Peyer's patch (tissue), 4 donors: ENCODE measurements at places on chromosomes 16 and 17.

DNA sequence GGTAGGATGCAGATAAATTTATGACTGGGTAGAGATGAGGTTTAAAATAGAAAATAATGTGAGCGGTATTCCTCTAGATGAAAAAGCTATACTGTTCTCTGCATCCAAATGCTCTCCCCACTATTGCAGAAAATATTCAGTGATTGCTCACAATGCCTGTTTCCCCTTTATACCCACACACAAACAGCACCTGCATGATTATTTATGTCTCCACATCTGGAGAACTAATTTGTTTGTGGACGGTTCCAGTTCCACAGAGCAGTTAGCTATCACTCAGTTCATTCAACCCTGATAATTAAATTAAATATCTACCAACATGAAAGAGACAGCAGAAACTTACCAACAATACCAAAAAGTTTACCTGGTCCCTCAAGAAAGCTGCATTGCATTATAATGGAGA, 800.0 kb downstream of the CDH11 start:
- no peak for DNase-seq

GRCh38 chr17:74806334-74806733, 30.2 kb upstream of the NAT9 start:
- no peak for DNase-seq

- no peak for DNase-seq
Measured at GRCh38 chr16:77581706-77582105, 140.6 kb upstream of the NUDT7 start.

DNA sequence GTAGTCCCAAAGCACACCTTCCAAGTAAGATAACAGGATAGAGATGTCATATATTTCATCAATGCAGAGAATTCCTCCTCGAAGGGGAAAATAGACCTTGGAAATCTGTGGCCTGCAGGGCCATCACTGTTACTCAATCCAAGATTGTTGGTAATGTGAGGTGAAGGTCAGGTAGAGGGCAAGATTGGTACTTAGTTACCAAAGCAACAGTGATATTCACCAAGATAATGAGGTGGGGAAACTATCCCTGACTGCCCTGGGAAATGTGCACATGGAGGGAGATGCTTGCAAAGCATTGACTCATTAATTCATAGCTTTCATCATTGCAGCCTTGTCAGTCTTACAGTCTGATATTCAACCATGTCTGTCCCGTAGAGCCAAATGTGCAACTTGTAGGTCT, 234.1 kb upstream of the MON1B start:
- no peak for DNase-seq

GRCh38 chr17:76492989-76493501, 8.2 kb downstream of the RHBDF2 start:
- DNase-seq, result no peak

DNA sequence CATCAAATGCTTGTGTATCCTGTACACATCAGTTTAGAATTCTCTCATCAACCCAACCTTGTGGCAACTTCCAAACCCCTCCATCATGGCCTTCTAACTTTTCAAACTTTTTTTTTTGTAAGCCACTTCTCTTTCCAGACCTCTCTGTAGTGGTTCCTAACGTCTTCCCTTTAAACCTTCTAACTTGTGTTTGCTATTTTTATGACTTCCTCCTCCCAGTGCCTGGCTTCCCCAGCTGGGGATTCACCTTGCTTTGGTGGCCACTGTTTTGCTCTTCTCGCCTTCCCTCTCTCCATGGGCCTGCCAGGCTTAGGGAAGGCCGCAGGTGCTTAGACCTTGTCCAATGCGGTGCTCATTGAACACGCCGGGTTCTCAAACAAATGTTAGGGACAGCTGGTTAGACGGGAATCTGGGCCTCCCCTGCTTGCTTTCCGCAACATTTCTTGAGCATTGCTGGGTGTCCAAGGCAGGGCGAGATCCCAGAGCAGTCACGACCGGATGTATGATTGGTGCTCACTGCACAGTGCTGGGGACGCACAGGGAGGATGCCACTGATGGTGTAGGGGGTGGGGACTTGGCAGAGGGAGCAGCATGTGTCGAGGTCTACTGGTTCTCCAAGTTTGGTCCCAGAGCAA, 1.1 kb upstream of the XYLT2 start:
- peak; percentile 45 for DNase-seq

DNA sequence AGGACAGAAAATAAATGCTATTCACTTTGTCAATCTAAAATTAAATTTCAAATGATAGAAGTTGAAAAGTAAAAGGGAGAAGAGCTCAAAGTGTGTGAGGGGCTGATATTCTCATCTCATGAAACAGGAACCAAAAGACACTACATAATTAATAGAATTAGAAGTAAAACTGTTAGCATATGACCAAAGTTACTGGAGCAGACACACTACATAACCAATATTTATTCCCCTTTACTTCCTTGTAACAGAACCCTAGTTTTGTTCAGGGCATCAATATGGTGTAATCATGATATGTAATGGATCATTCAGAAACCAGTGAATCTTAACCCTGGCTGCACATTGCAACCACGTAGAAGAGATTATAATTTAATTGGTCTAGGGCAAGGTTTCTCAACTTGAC, 109.5 kb upstream of the SIAH1 start:
- DNase-seq, result no peak

DNA sequence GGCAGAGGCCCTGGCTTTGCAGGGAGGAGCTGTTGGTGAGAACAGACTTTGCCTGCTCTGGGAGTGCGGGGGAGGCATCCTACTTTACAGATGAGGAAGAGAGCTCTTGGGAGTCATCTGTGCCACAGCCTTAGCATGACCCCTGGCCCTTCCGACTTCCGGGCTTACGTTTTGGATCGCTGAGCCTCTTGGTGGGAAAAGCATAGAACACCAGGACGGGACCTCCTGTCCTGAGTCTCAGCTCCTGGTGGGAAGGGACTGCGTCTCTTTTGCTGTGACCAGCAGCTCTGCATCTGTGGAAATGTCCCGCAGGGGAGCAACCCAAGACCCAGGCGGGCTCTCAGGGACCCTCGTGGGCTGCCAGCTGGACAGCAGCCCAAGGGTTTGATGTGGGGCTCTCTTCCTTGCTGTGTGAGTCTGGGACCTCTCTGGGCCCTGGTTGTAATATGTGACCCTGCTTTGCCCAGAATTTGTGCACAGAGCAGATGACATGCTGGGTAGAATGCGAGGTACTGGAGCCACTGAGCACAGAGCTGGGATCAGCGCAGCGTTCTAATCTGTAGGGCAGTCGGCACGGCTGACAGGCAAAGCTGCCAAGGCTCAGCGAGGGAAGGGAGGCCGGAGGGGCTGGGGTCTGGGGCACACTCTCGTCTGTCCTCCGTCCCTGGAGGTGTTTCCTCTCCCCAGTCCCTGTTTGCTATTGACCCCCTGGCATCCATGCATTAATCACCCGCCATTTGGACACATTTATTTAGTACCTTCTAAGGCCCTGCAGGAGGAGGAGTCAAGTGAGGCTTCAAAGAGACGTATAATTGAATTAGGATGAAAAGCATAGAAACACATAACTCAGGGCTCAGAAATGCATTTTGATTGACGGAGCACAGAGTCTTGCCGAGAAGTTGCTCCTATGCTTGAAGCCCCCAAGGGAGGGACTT, 64.0 kb downstream of the NT5M start:
- no peak for DNase-seq

DNA sequence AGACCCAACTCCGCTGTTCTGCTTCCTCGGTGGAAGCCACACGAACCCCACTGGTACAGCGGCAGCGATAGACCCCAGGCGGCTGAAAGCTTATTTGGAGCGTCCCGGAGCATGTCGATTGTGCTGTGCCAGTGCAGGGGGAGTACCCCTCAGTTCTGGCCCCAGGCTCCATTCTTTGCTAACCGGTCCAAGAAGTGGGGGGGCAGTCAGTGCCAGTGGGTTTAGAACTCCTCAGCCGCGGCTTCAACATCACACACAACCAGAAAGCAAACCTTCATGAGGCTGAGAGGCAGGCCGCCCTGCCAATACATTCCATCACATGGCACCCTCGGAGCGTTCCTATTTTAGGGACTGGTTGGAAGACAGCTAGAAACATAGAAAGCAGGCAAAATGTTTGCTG, 1.7 kb upstream of the MNT start:
- DNase-seq, result no peak

- DNase-seq, result peak; percentile 39
Measured at GRCh38 chr17:40532520-40533253, 31.3 kb upstream of the TNS4 start.

GRCh38 chr17:61587807-61588660, 3.0 kb downstream of the NACA2 start:
- DNase-seq, result no peak

DNA sequence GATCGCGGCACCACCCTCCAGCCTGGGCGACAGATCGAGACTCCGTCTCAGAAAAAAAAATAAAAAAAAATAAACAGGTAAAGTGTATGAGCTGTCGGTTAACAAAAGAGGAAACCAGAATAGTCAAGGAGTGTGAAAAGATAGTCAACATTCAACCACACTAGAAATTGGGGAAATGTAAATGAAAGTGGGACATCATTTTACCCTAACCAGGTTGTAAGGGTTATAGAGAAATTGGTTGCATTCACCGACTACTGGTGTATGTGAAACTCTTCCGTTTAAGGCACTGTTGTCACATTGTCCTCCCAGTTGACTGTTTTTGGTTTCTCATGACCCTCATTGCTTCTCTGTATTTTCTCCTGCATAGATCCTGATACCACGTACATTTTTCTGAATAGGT, 62.8 kb downstream of the RABEP1 start:
- DNase-seq, result no peak

DNA sequence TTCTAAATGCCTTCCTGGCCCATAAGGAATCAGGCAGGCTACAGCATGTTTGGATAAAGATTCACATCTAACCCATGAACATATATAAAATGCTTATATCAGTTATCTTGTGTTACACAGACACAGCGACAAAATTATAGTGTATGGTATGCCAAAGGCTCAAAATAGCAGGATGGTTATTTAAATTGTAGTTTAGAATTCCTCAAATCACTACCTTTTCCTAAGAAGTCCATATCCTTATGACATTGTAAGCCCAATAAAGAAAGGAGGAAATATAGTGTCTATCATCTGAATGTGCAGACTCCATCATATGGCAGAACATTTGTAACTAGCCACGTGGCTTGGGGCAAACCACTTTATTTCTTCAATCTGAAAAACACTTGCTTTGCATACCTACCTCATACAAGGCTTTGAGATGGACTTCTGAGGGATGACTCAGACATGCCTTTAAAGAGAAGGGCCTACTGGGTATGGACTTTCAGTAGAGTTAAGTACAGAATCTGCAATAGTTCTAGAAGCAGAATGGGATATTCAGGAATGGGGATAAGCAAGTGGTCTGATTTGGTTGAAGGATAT, 12.1 kb upstream of the DHX8 start:
- no peak for DNase-seq

DNA sequence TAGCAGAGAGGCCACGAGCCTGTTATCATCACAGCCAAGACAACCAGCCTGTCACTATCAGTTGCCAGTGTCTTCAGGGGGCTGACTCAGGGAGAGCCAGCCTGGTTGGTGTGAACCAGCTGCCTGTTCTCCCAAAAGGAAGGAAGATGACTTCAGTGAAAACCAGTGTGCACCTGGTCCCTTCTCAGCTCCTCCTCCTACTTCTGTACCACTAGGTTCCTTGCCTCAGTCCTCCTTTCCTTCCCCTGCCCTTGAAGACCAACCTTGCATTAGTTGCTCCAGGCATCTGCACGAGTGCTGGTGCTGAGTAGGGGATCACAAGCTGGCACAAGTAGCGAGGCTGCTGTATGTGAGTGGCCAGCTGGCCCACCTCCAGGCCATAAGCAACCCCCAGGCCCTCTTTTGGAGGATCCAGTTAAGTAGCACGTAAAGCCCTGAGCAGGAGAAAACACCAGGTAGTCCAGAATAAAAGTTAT, 8.5 kb downstream of the TUBG1 start:
- DNase-seq, result no peak

DNA sequence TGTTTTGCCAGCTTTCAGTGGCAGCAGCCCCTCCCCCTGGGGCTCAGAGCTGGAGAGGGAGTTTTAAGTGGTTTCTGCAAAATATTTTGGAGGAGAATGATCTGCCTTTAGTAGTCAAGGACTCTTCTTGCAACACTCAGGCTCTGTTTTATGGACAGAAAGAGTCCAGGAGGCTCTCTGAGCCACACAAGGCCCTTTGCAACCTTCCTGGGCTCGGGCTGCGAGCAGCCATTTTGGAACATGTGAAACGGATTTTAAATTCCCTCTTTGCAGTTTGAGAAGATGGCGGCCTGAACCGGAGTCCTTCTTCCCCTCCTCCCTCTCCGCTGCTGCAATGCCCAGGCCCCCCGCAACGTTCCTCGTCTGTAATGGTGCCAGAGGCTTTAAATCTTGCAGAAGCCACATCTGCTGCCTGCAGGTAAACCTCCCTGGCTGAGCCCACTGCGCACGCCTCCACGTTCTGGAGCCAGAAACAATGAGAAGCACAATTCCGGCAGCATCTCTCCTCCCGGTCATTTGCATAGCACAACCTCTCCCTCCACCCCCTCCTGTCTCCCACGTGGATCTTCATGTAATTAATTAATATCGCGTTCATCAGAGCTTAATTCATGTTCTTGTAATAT, 386.1 kb downstream of the SEC14L1 start:
- no peak for DNase-seq

DNA sequence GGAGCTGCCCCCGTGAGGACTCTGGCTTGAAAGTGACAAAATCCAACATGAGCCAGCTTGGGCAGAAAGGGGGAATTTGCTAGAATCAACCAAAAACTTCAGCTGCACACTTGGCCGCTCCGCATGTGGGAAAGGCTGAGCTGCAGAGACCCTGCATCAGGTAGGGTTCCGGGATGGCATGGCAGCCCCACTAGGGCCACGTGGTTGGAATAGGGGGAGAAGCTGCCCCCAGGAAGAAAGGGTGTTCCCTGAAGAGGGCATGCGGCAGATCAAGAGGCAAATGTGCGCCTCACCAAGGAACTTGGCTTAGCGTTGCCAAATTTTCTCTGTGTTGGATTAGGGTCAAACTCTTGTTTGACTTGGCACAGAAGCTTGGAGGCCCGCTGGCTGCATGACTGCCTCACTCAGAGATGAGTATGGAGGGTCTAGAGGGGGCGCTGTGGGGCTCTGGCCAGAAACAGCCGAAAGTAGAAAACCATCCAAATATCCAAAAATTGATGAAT, 29.2 kb upstream of the WFIKKN2 start:
- DNase-seq, result no peak

DNA sequence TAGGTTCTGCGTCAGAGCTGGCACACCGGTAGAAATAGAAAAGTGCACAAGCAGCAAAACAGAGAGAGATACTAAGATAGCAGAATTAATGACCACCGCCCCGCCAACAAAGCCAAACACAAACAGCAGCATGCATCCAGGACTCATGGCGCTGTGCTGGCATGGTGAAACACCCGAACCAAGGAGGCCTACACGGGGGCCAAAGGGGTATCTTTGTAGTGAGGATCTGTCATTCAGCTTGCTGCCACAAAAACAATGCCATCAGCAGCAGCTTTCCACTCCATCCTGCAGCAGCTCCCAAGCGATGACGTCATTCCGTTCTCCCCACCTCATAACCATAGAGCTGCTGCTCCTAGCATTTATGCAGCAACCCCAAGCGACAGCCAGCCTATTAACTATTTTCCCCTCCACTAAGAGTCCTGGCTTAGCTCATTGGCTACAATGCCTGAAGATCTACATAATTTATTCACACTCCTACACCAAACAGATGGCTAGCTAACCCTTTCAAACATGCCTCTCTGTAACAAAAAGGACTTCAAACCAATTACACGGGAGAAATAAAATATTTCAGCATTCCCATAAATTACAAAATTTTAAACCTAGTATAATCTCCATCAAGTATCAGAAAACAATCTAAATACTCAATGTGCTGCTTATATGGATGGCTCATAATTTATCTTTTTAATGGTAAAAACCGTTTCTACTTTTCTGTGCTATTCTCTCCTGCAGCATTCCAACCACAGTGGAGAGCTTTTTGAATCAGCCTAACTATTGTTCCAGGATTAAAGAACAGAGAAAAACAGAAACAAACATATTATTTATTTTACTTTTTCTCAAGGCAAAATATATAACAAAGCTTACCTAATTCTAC, 73.9 kb downstream of the SPAG9 start:
- DNase-seq, result no peak
